ENCODE measurements at places on chromosomes 1 and 21.

GRCh38 chr21:40227096-40227495 is 359.9 kb downstream of the PCP4 start:
- no peak overlapping the region for H3K27ac ChIP-seq
- H3K27me3 ChIP-seq: no peaks in the 10 kb centered on the region
- no peak overlapping the region for H3K4me3 ChIP-seq
- no peaks in the 10 kb centered on the region for H3K36me3 ChIP-seq
- no peak for DNase-seq
- H3K4me1 ChIP-seq: no peaks in the 10 kb centered on the region

GRCh38 chr1:113456967-113457366 is 66.7 kb downstream of the MAGI3 start:
- H3K36me3 ChIP-seq: no peaks in the 10 kb centered on the region
- DNase-seq: peak; percentile 53
- H3K27me3 ChIP-seq: no peaks in the 10 kb centered on the region
- H3K4me3 ChIP-seq: no peak overlapping the region
- H3K4me1 ChIP-seq: no peaks in the 10 kb centered on the region

- peak overlapping the region; percentile 85 for H3K27ac ChIP-seq
- peaks cover 5% of the 10 kb centered on the region for H3K4me1 ChIP-seq
- no peaks in the 10 kb centered on the region for H3K27me3 ChIP-seq
- no peaks in the 10 kb centered on the region for H3K36me3 ChIP-seq
Observed at GRCh38 chr1:31955917-31956736, 18.0 kb upstream of the PTP4A2 start.

DNA sequence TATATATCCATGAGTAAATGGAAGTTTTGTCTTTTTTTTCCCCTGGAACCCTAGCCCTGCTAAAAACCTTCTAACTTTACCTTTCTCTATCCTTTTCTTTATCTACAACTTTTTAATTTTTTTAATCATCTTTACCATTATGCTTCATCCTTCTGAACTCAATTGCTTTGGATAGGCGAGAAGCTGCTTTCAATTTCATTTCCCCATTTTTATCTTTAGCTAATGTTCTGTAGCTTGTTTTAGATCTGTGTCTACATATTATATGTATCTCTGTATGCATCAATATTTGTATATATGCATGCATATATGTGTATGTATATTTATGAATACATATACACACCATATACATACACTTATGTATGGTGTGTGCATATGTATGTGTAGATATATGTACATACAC is 57.4 kb downstream of the PTPRC start:
- no peaks in the 10 kb centered on the region for H3K27me3 ChIP-seq
- H3K4me1 ChIP-seq: no peaks in the 10 kb centered on the region
- H3K27ac ChIP-seq: no peak overlapping the region
- no peak for DNase-seq

- H3K4me3 ChIP-seq: no peak overlapping the region
- no peak for DNase-seq
- no peaks in the 10 kb centered on the region for H3K4me1 ChIP-seq
- H3K36me3 ChIP-seq: no peaks in the 10 kb centered on the region
- H3K27ac ChIP-seq: no peak overlapping the region
- peaks cover 2% of the 10 kb centered on the region for H3K27me3 ChIP-seq
Observed at GRCh38 chr1:51976846-51977602, 13.5 kb downstream of the RAB3B start.

- no peak overlapping the region for H3K27ac ChIP-seq
- no peaks in the 10 kb centered on the region for H3K36me3 ChIP-seq
- H3K27me3 ChIP-seq: no peaks in the 10 kb centered on the region
- DNase-seq: no peak
Observed at GRCh38 chr1:243525085-243525487, 269.2 kb downstream of the SDCCAG8 start.

- no peak within 1 kb of the TSS for H3K4me3 ChIP-seq
- no peaks in the 10 kb centered on the region for H3K27me3 ChIP-seq
- no peaks in the 10 kb centered on the region for H3K36me3 ChIP-seq
- H3K27ac ChIP-seq: no peak within 1 kb of the TSS
- DNase-seq: no peak
- no peaks in the 10 kb centered on the region for H3K4me1 ChIP-seq
Observed at GRCh38 chr1:159826441-159827101, at the start of gene SLAMF8. TSS of gene SLAMF8 (plus strand) at chr1:159826873. CDS start at chr1:159826899, 26 bp downstream.

DNA sequence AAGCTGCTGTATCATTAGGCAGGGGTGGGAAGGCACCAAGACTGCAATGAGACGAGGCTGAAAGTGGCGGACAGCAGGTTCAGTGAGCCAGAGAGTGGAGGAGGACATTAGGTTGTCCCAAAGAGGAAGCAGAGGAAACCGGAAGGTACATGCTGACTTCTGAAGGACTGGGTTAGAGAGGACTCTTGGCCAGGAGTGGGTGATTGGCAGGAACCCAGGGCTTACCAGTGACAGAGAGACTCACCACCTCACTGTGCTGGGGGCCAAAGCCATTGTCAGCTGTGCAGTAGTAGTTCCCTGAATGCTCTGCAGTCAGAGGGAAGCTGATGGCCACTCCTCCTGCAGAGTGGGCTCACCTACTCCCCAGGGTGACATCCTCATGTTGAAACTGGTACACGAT is 41.9 kb upstream of the FCRL4 start:
- H3K27me3 ChIP-seq: no peaks in the 10 kb centered on the region
- H3K27ac ChIP-seq: no peak overlapping the region
- H3K4me3 ChIP-seq: no peak overlapping the region

DNA sequence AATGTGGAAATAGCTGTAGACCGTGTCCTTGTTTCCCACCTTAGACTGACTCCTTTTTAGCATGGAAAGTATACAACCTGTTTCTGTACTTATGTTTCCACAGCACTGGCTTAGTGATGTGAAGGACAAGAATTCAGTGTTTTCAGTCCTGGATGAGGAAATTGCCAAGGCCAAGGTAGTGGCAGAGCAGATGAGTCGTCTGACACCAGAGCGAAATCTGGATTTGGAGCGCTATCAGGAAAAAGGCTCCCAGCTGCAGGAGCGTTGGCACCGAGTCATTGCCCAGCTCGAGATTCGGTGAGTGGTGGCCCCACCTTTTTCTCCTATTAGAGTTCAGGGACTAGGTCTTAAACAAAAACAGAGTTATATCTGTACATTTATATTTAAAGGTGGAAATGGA is 112.6 kb downstream of the MACF1 start:
- no peak for DNase-seq
- H3K27ac ChIP-seq: no peak overlapping the region
- H3K36me3 ChIP-seq: peaks cover 10% of the 10 kb centered on the region
- no peaks in the 10 kb centered on the region for H3K27me3 ChIP-seq
- no peaks in the 10 kb centered on the region for H3K4me1 ChIP-seq

- peaks cover 2% of the 10 kb centered on the region for H3K36me3 ChIP-seq
- H3K4me3 ChIP-seq: no peak overlapping the region
- H3K4me1 ChIP-seq: no peaks in the 10 kb centered on the region
- DNase-seq: no peak
Observed at GRCh38 chr1:59309795-59310548, 13.1 kb downstream of the FGGY start.

DNA sequence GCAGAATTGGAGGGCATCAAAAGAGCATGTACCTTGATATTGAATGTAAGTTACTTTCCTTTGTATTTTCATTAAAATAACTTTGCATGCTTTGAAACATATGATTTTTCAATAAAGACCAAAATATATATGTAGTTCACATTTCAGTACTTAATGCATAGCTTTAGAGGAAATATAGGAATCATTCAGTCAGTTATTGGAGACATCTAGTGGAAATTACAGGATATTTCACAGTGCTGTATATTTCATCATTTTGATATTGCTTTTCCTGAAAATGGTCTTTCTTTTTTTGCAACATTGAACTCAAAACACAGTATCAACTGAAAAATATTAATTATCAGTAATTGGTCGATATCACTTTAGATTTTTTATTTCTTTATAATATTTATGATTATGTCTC is 375.8 kb downstream of the NCAM2 start:
- no peak overlapping the region for H3K27ac ChIP-seq
- no peaks in the 10 kb centered on the region for H3K4me1 ChIP-seq
- H3K4me3 ChIP-seq: no peak overlapping the region
- no peaks in the 10 kb centered on the region for H3K36me3 ChIP-seq
- DNase-seq: no peak
- no peaks in the 10 kb centered on the region for H3K27me3 ChIP-seq

DNA sequence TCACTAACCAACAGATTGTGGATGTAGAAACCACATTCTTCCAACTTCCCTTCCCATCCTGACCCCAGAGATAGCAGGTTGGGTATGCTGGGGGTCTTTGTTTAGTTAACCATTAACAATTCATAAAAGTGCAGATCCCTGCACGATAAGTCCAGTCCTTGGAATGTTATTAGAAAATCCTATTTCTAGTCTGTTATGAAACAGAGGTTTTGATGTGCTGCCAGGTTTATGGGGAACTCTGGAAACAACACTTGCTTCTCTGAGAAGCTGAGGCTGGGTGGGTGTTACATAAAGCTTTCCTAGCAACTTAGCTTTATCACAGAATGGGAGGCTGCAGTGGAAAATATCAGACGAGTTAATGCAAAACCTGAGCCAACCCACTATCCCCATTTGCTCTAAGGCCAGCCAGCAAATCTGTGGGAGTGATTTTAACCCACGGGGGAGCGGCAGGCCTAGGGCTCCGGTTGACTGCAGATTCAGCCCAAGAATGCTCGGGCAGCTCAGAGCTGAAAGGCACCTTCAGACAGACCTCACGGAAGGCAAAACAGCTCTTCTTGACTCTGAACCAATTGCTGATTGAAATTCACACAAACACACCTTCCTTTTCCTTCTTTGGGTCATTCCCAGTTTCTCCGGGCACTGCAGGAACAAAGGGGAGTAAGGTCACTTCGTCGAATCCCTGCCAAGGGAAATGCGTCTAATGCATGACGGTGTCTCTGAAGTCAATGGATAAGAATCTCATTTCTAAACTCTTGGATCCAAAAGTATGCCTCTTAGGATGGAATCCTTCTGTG is 111.7 kb upstream of the IRF2BP2 start:
- DNase-seq: peak; percentile 73
- peaks cover 4% of the 10 kb centered on the region for H3K4me1 ChIP-seq
- H3K27me3 ChIP-seq: no peaks in the 10 kb centered on the region
- H3K4me3 ChIP-seq: no peak overlapping the region
- no peaks in the 10 kb centered on the region for H3K36me3 ChIP-seq

- peak overlapping the region; percentile 82 for H3K27ac ChIP-seq
- no peaks in the 10 kb centered on the region for H3K27me3 ChIP-seq
- DNase-seq: no peak
- H3K4me1 ChIP-seq: peaks cover 4% of the 10 kb centered on the region
- peaks cover 11% of the 10 kb centered on the region for H3K36me3 ChIP-seq
Observed at GRCh38 chr1:207815466-207815865, 63.6 kb downstream of the CD46 start.

GRCh38 chr1:243287652-243288051 is 31.8 kb downstream of the SDCCAG8 start:
- H3K27ac ChIP-seq: no peak overlapping the region
- no peak overlapping the region for H3K4me3 ChIP-seq
- no peak for DNase-seq
- H3K36me3 ChIP-seq: no peaks in the 10 kb centered on the region
- peaks cover 1% of the 10 kb centered on the region for H3K4me1 ChIP-seq
- no peaks in the 10 kb centered on the region for H3K27me3 ChIP-seq

DNA sequence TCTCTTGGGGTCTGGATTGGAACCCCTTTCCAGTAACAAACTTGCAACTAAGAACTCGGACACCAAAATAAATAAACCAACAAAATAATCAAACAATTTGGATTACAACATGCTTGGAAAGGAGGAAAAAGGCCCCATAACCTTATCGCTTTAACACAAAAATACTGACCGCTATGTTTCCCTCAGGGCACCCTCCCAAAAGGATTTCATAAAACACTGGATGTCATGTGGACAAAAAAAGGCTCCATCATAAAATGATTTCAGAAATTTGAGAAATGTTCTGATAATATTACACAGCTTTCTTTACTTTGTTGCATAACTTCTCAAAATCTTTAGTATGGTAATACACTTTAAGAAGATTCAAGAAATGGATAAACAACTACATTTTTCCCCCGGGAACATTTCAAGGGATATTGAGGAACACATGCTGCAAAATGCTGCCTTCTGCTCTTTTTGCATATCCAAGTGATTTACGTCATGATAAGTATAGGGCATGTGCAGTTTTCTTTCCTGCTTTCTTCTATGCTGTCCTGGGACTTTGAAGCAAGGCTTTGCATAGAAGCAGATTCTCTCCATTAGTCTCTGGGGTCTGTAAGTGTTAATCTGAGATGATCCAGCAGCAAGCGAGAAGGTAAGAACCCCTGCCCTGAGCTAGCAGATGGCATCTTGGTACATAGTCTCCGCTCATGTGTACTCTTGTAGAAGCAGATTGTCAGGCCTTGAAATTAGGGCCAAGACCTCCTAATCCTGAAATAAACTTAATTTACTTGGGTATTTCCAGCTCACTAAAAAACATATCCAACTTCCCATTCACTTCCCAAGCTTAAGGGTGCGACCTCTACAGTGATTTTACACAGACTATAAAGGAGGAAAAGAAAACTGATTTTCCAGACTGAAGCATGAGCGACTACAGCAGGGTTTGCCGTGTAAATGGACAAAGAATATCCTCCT is 85.5 kb upstream of the KIAA0040 start:
- H3K36me3 ChIP-seq: no peaks in the 10 kb centered on the region
- no peak for DNase-seq
- no peaks in the 10 kb centered on the region for H3K27me3 ChIP-seq

- peak; percentile 77 for DNase-seq
- H3K4me3 ChIP-seq: no peak overlapping the region
- H3K27me3 ChIP-seq: no peaks in the 10 kb centered on the region
- peak overlapping the region; percentile 98 for H3K27ac ChIP-seq
- peaks cover 2% of the 10 kb centered on the region for H3K4me1 ChIP-seq
- peaks cover 3% of the 10 kb centered on the region for H3K36me3 ChIP-seq
Observed at GRCh38 chr1:115062542-115063004, 26.7 kb downstream of the TSPAN2 start.

DNA sequence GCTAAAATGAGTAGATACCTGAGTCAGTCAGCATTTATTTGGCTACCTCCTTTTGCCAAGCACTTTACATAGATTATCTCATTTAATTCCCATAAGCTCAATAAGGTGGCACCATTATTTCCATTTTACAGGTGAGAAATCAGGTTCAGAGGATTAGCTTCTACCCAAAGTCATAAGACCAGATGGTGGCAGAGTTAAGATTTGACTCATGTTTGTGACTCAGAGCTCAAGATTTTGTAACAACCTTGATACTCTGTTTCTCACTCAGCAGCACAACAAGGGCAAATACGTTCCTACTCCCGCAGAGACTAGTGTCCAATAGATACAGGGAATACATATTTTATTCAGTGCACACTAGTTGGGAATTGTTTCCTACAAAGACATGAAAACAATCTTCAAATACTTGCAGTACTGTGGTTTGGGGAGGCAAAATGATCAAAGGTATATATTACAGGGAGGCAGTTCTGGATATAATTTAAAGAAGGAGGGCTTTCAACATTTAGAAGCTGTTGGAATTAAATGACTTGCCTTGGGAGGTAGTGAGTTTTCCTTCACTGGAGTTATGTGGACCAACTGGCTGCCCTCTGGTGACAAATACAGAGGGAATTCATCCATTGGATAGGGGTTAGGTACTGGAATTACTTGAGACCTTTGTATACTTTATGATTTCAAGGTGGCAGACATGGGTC is 3.6 kb downstream of the LEPR start:
- peaks cover 3% of the 10 kb centered on the region for H3K36me3 ChIP-seq
- H3K27me3 ChIP-seq: no peaks in the 10 kb centered on the region
- H3K27ac ChIP-seq: no peak overlapping the region
- no peak overlapping the region for H3K4me3 ChIP-seq

- no peak for DNase-seq
- H3K27ac ChIP-seq: no peak overlapping the region
- no peaks in the 10 kb centered on the region for H3K36me3 ChIP-seq
Observed at GRCh38 chr1:147849098-147849895, 53.3 kb upstream of the GJA8 start.

- no peak overlapping the region for H3K4me3 ChIP-seq
- H3K27me3 ChIP-seq: no peaks in the 10 kb centered on the region
- no peak overlapping the region for H3K27ac ChIP-seq
- peak; percentile 23 for DNase-seq
- H3K36me3 ChIP-seq: no peaks in the 10 kb centered on the region
- no peaks in the 10 kb centered on the region for H3K4me1 ChIP-seq
Observed at GRCh38 chr1:7409278-7409677, 361.8 kb upstream of the VAMP3 start.

Data from aorta (tissue), 5 donors.